Activated CD4-positive, alpha-beta T cell treated with anti-CD3 and anti-CD28 coated beads for 1 hour (primary cell): ENCODE measurements at places on chromosomes 11 and 22.

GRCh38 chr11:33801821-33802193, 27.5 kb upstream of the FBXO3 start:
- DNase-seq: no peak

- no peak for DNase-seq
These were observed 23.2 kb downstream of the DERL3 start for GRCh38 chr22:23815541-23816155.

- DNase-seq: no peak
These were observed 42.3 kb downstream of the TRMU start for GRCh38 chr22:46377525-46378425.

DNA sequence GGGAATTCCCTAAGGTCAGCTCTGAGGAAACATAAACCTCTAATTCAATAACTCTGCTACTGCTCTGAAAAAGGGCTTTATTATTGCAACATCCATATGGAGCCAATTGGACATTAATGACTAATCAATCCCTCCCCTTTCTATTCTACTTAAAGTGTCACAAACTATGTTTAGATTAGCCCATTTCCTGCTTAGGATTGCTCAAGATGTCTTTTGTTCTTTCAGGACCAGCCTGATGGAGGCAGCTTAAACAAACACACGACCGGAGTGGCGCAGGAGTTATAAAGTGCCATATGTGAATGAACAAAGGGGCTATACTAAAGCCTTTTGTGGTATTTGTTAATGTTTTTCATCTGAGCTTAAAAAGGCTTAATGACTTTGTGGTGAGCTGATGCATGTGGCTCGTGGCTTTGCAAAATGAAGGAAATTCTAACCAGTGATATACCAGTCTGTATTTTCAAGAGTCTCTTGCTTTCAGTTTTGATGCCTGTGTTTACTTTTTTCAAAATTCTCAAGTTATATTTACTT, 354.4 kb downstream of the SOX6 start:
- no peak for DNase-seq

DNA sequence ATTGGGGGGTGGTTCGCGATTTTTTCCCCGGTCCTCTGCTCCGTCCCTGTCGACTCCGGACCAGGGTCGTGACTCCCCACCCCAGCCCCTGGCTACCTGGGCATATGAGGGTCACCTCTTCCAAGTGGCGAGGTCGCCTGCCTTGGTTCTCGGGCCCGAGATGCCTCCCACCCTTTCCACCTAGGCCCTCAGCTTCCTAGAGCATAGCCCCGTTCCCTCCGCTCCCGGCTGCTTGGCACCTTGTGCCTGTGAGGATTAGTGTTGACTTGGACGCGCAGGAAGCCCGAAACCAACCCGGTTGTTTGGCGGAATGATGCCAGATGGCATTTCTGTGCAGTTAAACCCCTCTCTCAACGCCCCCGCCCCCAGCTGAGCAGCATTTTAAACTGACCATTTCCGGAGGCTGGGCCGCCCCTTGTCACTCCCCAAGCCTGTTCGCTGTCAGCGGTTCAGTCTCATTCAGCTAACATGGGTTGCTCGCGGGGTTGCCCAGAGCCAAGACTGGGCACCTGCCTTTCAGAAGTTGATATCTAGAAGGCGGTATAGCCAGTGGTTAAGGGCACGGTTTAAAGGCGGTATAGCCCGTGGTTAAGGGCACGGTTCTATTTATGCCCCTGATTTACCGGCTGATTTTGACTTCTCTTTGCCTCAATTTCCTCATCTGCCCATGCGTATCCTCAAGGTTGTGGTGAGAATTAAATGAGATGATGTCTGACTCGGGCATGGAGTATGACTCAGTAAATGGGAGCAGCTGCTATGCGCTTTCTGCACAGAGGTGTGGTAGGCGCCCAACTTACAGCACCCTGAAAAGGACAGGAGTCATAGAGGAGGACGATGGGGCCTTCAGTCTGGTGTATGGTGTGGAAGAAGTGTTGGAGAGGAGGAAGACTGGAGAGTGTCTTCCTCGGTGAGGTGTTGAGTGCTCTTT, 639 bp downstream of the INCENP start:
- DNase-seq: no peak

- DNase-seq: no peak
These were observed 52.8 kb upstream of the LDLRAD3 start for GRCh38 chr11:35891096-35891495.

GRCh38 chr11:12280199-12280837, 97.1 kb upstream of the PARVA start:
- DNase-seq: no peak

- no peak for DNase-seq
These were observed 113.6 kb downstream of the ME3 start for GRCh38 chr11:86558841-86559240.

DNA sequence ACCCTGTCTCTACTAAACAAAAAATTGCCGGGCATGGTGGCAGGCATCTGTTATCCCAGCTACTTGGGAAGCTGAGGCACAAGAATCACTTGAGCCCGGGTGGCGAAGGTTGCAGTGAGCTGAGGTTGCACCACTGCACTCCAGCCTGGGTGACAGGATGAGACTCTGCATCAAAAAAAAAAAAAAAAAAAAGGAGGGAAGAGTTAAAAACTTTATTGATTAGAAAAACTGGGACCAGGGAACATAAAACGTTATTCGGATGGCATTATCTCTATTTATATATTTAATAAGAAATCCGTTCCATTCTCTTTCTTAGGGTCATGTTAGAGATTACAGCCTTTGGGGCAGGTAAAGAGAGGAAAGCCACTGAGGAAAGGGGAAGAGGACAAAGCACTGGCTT, 197.5 kb downstream of the BCR start:
- no peak for DNase-seq

- DNase-seq: no peak
These were observed 77.8 kb downstream of the DGCR2 start for GRCh38 chr22:19044381-19044780.

DNA sequence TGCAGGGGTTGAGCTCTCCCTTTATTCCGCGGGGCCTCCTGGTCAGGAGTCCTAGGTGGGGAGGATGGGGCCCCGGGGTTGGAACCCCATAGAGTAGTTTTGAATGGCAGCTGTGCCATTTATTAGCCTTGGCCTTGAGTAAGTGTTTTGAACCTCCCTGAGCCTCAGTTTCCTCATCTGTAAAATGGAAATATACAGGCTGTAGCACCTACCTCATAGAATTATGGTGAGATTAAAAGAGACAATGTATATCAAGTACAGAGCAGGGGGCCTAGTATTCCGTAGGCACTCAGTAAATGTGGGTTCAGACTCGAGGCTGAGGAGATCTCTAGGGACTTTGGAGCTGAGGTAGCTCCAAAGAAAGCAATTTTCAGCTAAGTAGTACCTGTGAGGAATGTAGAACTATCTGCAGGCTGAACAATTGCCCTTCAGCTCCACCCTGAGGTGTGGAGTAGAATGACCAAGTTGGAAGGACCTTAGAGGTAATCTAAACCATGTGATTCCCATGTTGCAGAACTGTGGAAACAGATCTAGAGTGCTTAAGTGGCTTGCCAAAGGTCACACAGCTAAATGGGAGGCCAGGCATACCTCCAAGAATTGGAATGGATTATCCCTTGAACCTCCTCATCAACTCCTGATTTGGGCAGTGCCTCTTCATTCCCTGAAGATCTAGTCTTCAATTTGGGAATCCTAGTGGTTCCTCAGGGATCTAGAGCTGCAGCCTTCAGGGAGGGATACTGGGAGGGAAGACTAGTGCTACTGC, 682 bp downstream of the PGAP2 start:
- DNase-seq: no peak

DNA sequence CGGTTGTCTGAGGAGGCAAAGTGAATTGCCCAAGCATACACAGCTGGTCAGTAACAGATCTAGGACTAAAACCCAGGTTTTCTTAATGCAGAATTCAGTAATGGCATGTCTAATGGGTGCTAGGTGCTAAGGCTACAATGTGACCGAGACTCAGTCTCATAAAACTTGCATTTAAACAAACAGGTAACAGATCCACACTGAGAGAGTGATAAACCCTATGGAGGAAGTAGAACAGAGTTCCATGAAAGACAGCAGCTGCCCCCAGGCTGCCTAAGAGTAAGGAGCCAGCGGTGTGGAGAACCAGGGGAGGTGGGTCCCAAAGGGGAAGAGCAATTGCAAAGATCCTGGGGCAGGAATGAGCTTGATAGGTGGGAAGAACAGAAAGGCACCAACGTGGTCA, 27.3 kb downstream of the MMP13 start:
- DNase-seq: no peak

- peak; percentile 22 for DNase-seq
These were observed 61.9 kb downstream of the ADM start for GRCh38 chr11:10366568-10367331.

DNA sequence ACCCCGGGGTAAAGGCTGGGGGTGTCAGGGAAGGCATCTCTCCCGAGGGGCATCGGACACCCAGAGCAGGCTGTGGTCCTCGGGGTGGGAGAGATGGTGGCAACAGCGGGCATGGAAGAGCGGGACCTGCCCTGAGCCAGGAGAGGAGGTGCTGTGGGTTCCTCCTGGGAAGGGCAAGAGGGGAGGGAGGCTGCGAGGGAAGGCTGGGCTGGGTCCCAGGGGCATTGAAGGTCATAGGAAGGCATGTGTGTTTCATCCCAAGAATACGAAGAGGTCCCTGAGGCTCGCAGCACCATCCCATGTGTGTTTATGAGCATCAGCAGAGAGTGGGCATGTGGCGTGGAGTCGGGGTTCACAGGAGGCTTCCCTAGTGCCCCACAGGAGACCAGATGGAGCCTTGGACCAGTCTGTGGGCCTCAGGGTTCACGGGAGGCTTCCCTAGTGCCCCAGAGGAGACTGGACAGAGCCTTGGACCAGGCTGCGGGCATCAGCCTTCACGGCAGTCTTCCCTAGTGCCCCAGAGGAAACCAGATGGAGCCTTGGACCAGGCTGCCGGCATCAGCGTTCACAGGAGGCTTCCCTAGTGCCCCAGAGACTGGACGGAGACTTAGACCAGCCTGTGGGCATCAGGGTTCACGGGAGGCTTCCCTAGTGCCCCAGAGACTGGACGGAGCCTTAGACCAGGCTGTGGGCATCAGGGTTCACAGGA, 420.6 kb downstream of the BRD1 start:
- DNase-seq: no peak

GRCh38 chr11:106233191-106233590, 155.7 kb downstream of the AASDHPPT start:
- no peak for DNase-seq

GRCh38 chr22:23742505-23743264, 8.2 kb downstream of the ZNF70 start:
- DNase-seq: no peak

GRCh38 chr11:59815754-59816153, 5.2 kb upstream of the MRPL16 start:
- DNase-seq: no peak

GRCh38 chr11:6968816-6969215, 42.6 kb downstream of the ZNF215 start:
- DNase-seq: no peak

DNA sequence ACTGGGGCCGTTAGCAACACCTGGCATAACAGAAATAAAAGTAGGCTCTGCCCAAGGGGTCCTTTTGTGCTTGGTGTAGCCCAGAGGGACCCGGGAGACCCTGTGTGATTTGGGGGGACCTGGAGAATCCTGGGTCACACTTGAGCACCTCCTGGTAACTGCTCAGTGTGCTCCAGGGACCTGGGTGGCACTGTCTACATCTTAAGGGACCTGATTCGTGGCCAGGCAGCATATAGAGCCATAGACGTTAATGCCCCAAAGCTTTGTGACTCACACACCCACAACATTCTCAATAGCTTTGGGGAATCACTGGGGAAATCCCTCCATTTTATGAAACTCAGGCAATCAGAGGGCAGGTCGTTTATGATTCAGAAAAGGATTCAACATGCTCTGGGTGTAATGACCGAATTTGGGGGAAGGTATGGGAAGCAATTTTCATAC, 3.6 kb upstream of the IGF2 start:
- no peak for DNase-seq

DNA sequence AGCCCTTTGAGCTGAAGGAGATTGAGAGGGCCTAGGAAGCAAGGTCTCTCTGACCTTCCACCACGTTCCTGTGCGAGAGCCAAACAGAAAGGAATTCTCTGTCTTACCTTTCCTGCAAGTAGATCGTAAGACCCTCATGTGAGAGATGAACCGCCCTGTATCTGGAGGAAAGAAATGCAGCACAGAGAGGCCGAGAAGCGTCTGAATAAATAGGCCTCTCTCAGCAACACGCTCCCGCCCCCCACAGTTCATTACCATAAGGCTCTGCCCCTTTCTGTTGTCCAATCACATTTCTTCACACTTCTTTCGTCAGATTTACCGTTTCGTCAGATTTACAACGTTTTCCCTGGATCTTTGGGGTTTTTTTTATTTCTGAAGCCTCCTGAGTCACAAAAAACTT, 90.3 kb downstream of the BLID start:
- no peak for DNase-seq

DNA sequence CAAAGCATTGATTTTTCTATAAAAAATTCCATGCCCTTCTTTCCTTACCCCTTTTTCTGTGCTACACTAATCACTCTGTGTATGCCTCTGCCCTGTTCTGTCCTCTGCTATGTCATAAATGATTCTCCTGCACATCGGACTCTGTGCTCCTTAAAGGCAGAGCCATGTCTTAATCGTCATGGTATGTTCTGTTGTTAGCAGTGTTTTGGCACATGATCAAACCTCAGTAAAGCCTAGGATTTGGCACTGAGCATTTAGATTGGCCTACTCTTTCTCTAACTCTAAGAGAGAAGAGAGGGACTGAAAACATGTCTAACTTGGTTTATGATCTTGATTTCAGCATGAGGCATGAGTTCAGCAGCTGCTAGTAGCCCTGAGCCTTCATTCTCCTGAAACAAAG, 266.9 kb downstream of the AASDHPPT start:
- DNase-seq: no peak

DNA sequence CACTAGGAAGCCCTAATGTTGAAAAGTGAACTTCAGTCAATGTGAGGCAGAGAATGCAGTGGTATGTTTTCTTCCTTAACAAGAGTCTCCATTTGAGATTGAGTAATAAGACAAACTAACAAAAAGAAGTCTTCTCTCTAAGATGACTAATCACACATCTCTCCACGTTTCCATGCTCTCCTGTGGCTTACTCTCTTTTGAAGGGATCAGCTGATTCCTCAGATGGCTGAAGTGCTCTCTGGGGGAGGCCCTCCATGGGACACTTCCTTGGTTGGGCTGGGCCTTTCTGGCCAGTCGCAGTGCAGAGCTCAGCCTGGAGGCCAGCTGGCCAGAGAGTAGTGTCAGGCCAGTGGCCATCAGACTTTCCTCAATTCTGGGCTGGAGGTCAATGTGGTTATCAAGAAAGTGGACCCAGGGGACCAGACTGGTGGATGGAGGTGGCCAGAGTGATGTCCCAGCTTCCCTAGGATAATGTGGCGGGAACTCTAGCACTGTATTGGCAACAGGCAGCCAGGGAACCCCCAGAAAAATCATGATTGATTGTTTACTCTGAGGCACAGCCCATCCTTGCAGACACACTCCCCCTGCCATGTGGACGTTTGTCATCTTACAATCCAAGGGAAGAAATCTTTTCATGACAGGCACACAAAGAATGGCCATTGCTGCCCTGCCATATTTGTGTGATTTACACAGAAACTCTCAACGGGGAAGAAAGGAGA, 14.5 kb downstream of the CSRP3 start:
- DNase-seq: no peak

GRCh38 chr11:60348116-60348515, 21.1 kb downstream of the MS4A6E start:
- DNase-seq: no peak

GRCh38 chr11:82936261-82936660, 34.7 kb downstream of the DDIAS start:
- DNase-seq: no peak
